ENCODE measurements at places on chromosomes 2 and 18. TPM values are rescaled to one million over a fixed set of nuclear protein-coding genes. Genes with fewer than 3 reads are reported as not detected.

- DNase-seq: no peak
Measured at GRCh38 chr2:214902286-214902685, 92.8 kb upstream of the BARD1 start.

CRYBA2 gene
- not detected for total RNA-seq

DNA sequence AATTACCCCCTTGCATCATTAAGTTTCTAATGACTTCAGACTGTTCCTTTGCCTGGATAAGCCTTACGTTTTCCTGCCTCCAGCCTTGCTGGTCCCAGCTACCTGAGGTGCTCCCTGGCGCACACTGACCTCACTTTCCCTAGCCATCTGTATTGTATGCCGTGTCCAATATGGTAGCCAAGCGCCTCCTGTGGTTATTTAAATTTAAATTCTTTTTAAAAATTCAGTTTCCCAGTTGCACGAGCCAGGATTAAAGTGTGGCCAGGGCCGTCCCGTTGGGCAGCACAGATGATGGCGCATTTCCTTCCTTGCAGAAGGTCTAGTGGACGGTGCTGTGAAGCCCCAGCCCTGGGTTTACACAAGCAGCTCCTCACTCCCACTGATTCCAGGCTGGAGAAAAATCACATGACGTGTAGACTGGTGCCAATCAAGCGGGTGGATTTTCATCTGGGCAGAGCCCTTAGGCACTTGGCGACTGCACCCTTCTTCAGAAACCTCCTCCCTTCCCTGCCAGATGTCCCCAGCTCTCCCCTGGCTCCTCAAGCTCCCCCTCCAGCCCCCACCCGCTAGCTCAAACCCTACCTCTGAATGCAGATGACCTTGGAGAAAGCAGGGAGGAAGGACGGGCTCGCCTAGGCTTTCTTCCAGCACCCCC lies 33.9 kb downstream of the ACKR3 start:
- no peak for DNase-seq

- DNase-seq: no peak
Measured at GRCh38 chr2:71617266-71617665, 163.9 kb downstream of the DYSF start.

KCMF1 gene
- 37.7 TPM for total RNA-seq

TMEM169 gene
- total RNA-seq: 0.04 TPM

Measured in lower leg skin (tissue), 4 donors.